ENCODE measurements at places on chromosomes 16 and 17.
A peak's percentile ranks its signal among the peaks of the same experiment; 100 is the strongest.

- DNase-seq: no peak
Observed at GRCh38 chr16:10920726-10921427, 21.4 kb downstream of the DEXI start.

- DNase-seq: no peak
Observed at GRCh38 chr16:47694543-47694942, 233.4 kb downstream of the PHKB start.

DNA sequence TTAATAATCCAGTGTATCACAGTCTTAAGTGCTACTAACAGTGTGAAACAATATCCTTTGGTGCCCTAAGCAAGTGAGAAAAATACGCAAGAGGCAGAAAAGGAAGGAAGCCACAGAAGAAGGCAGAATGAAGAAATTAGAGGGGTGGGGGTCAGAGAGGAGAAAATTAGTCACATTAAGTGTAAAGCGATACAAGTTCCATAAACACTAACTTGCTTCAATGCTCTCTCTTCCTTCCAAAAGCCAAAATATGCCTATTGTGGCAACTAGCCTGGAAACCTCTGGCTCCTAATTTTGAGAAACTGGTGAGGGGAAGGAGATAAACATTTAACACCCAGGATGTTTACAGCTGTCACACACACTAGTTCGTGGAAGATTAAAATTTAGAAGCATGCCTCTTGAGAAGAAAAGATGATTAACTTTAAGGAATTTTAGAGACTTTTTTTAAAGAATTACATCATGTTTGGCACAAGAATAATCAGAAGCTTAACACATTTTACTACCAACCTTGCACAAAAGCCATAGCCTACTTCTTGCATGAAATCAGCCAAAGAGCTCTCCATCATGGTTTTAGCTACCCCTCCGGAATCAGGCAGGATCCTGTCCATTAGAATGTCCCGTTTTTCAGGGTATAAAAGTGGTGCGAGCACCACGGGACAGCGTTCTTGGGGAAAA is 44.7 kb downstream of the CNOT1 start:
- no peak for DNase-seq

DNA sequence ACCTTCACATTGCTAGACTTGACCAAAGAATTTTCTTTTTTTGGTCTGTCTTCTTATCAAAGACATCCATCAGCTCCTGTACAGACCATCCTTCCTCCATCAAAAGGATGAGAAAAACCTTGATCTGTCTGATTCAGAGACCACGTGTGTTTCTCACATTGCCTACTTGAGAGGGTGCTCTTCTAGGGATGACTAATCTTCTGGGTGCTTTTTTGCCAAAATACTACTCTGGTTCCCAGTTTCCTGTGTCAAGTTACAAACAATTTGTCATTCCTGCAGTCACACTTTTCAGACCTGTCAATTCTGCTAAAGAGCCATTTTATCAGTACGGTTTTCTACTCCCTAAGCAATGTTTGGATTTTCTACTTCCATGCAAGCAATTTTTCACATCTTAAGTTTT is 492.2 kb downstream of the CDH11 start:
- DNase-seq: no peak

GRCh38 chr17:8997994-8998628 is 23.2 kb upstream of the NTN1 start:
- DNase-seq: no peak

DNA sequence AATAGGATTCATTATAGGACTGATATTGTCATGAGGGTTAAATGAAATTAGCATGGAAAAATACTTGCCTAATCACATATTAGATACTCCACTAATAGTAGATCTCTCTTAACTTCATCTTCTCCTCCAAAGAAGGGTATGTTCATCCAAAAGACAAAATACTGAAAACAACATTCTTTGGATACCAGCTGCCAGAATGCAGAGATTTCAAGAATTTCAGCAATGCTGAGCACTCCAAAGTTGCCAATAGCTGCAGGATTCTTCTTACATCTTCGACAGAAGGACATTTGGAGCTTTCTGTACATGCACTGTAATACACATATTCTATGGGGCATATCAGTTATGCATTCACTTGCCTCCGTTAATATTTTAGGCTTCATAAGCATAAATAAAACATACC is 436.5 kb downstream of the HAPSTR1 start:
- DNase-seq: no peak

- DNase-seq: no peak
Observed at GRCh38 chr16:87344931-87345631, 27.9 kb upstream of the C16orf95 start.

- no peak for DNase-seq
Observed at GRCh38 chr17:36142235-36142634, 34.2 kb downstream of the TBC1D3B start.

GRCh38 chr17:55699181-55699860 is 23.3 kb downstream of the TMEM100 start:
- no peak for DNase-seq

- DNase-seq: no peak
Observed at GRCh38 chr17:31099016-31099415, 4.2 kb downstream of the NF1 start.

DNA sequence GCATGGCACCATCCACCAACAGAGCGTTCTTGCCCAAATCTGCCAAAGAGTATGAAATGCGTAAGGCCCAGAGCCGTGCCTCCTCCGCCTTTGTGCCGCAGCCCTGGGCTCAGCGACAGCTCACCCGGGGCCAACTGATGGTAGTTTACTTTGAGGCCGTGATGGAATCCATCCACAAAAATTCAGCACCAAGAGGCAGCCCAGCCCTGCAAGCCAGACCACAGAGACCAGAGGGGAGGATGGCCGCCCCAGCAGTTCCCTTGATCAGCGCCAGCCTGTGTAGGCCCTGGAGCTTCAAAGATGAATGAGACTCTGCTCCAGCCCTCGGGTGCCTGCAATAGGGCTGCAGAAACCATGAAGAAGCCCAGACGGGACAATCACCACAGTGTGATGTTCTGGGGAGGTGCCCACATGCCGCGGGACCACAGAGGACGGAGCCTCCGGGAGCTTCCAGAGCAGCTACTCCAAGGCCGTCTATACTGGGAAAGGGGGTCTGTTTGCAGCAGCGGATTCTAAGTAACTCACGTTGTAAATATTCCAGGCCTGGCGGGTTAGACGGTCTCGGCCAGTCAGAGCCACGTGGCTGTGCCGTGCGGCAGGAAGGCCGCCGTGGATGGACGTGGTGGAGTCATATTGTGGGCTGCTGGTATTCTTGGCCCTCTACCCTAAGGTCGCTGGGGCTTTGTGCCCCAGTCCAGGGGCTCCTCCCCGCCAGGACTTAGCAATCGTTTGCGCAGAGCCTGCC is 80.3 kb downstream of the RBFOX3 start:
- no peak for DNase-seq

DNA sequence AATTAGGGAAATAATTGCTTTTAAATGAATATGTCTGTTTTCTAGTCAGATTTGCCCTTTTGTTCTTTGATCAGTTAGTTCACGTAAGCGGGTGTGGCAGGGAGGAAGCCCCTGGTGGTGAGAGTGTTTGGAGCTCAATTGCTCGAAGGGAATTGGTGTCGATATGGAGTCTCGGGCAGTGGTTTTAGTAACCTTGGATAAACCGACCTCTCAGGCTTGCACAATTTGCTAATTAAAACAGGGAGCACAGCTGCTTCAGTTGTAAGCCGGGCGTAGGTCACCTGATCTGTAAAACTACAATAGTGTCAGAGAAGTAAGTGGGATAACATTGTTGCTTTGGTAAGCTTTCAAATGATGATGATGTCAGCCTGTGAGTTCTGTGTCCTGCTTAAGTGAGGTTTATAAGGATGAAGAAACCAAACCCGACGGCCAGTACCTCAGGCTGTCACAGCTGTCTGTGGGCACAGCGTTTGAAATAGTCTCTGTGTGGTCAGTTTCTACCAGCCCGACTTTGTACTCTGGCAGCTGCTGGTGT is 2.9 kb downstream of the ZNF750 start:
- peak; percentile 10 for DNase-seq

DNA sequence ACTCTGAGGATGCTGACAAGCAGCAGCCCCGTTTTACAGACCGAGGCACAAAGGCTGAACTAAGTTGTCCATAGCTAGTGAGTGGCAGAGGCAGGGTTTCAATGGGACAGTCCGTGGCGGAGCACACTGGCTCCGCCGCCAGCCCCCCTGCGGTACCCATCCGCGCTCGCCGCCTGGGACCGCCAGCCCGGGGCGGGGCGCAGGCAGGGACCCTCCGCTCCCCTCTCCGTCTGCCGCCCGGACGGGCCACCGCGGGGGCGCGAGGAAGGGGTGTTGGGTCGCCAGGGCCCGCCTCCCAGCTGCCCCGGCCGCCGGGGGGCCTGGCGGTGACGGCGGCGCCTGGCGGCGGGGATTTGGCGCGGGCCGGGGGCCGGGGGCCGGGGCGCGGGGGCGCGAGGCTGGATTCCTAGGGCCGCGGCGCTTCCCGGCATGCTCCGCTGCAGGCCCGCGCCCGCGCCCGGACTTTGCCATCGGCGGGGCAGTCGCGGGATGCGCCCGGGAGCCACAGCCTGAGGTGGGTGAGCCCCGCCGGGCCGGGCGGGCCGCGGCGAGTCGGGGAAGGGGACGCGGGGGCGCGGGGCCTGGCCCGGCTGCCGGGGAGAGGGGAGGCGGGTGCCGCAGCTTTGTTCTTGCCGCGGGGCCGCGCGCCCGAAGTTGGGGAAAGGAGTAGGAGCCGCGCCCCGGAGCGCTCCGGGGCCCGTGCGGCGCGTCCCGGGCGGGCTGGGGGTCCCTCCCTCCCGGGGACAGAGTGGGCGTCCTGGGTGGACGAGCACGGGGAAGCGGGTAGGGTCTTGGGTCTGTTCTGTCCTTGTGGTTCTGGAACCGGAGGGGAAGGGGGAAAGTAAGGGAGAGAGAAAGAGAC is at the start of gene TMEM98:
TMEM98 (plus strand) TSS at position 430 of the 862 bp plus-strand sequence. CDS start 3,376 bp downstream, outside the sequence.
- peak; percentile 21 for DNase-seq

All from NCI-H2171 (cell line).